ENCODE measurements at places on chromosomes 6 and 20.

- DNase-seq, result no peak
Measured at GRCh38 chr6:35713006-35713767, 23.6 kb upstream of the ARMC12 start.

- DNase-seq, result no peak
Measured at GRCh38 chr6:16849988-16850680, 88.9 kb upstream of the ATXN1 start.

GRCh38 chr20:46119547-46119946, 1.4 kb downstream of the CD40 start:
- DNase-seq, result no peak

- DNase-seq, result peak; percentile 87
Measured at GRCh38 chr6:28349892-28350737, at the start of gene ZKSCAN3. Gene ZKSCAN3 (plus strand): TSS chr6:28349947. CDS start chr6:28359587, 9,640 bp downstream.

DNA sequence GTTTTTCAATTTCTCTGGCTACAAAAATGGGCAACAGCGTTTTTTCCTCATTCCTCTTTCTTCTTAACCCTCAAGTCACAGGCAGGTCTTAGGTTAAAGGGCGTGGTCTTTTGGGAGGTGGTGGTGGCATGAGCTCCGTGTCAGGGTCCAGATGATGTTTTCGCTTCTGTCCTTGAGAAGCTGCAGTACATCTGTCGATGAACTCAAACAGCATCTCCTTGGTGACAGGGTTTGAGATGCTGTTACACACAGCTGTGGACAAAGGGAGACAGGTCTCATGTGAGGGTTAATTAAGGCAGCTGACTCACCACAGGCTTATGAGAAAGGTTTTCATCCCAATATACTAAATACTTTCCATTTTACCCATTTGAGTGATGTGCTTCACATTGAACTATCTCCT, 350.8 kb downstream of the RNGTT start:
- no peak for DNase-seq

DNA sequence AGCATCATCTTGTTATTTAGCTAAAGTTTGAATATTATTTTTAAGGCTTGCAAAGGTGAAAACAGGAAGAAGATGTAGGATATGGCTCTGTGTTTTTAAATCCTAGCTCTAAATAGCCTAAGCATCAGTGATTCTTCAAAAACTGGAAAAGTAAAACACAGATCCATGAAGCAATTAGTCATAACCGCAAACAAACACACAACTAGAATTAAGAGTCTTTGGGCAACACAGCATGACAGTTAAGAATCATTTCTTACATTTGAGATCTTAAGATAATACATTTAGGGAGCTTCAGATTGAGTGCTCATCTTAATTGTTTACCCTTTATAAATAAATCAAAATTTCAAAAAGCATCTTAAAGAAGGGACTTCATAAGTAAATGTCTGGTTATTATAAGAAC, 115.8 kb upstream of the MAP7 start:
- no peak for DNase-seq

DNA sequence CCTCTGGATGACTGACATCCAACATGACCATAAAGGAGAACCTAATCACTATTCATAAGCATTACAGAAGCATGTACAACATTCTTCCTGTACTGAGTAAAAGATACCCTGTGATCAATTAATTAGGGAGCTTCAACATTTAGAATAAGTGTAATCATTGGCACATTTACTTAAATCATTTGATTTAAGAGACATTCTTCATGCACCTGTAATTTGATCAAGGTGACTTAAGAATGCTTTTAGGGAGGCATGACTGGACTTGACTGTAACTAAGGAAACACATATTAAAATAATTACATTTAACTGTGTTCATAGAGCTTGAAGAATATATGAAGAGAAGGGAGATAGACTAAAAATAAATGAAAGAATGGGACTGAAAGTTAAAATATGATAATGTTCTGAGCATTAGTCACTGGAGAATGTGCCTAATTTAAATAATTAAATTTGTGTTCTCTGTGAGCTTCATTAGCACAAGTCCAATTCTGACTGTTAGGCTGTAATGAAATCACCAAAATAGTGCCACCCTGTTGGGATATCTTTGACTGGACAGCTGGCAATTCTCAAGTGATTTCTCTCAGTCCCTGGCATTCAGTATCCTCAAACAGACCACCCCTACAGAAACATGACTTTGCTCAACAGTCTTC, 295.5 kb upstream of the ADGRB3 start:
- DNase-seq, result no peak

DNA sequence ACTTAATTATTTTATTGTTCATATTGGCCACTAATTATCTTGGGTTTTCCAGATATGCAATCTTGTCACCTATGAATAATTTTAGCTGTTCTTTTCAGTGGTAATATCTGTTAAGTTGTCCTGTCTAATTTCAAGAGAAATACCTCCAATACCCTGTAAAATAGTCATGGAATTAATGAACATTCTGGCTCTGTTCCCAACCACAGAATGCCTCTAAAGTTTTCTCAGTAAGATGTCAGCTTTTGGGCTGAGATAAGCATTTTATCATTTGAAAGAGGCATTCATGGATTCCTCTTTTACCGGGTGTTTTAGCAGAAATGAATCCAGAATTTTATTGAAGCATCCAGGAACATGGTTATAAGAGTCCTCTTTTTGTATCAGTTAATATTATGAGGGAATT, 109.3 kb downstream of the WDR27 start:
- DNase-seq, result no peak

GRCh38 chr20:4883546-4883945, 117.8 kb downstream of the SLC23A2 start:
- no peak for DNase-seq

All from stimulated activated naive CD8-positive, alpha-beta T cell treated with anti-CD3 and anti-CD28 coated beads, Interleukin-15, Interleukin-2, amounts not matched to agents 100 U/mL and 50 U/mL, for 24 hours (primary cell).